GM23248 (cell line): ENCODE measurements at places on chromosomes 13 and 19.

- no peak for DNase-seq
Observed at GRCh38 chr13:64627654-64628053, 2602.5 kb downstream of the PCDH9 start.

- DNase-seq: no peak
Observed at GRCh38 chr13:95115525-95115924, 185.7 kb downstream of the ABCC4 start.

DNA sequence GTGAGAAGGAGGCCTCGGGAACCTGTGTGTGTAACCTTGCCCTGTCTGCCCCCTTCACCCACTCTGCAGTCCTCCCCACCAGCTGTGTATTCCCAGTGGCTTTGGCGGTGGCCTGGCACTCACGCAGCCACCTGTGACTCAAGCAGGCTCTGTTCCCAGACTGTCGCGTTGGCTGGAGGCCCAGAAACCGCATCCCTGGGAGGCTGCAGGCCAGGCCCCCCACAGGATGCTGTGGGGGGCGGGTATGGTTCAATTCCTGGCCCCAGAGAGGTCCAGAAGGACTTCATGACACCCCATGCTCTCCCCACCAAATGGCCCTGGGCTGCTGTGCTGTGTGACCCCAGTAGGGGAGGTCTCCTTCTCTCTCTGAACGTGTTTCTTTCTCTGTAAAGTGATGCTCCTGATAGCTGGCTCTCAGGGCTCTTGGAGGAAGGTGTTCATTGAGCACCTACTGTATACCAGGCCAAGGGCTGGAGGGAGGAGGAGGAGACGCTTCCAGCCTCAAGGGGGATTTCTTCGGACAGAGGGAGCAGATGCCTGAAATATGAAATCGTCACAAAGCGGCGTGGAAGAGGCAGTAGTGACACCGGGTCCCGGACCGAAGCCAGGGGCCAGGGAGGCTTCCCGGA lies 1.9 kb upstream of the LINGO3 start:
- DNase-seq: peak; percentile 62

- no peak for DNase-seq
Observed at GRCh38 chr13:18961383-18962117, 220.1 kb downstream of the TUBA3C start.

DNA sequence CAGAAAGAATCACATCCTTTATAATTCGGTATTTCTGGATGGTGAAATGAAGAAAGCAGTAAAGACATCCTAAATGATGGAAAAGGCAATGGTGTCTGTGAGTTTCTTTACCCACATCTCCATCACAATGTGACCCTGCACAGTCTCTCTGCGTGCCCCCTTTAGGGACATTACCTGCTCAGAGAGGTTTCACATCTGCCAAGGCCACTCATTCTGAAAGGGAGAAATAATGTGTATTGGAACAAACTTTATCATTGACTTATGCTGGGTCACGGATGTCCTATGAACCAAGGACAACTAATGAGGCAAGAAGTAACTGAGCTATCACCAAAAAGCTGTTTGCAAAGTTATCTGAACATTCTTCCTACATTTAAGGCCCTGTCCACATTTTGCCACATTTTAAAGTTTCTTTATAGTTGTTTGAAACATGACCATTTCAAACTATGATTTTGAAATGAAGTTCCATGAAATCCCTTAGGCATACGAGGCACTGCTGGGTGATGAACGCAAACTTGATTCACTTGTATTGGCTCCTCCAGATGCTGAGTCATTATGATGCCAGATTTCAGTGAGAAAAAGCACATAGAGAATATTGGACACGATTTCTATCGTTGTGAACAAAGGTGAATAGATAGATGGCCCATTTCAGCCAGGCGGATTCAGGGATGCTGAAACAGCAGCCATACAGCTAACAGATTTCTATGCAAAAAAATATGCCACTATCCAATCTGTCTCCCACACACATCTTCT lies 63.5 kb upstream of the HMGB1 start:
- peak; percentile 75 for DNase-seq

GRCh38 chr19:39498798-39499642 lies at the start of gene DLL3:
Gene DLL3, plus strand, starts transcription at chr19:39498947. Its CDS starts 28 bp downstream, at chr19:39498975.
- DNase-seq: peak; percentile 33

- peak; percentile 84 for DNase-seq
Observed at GRCh38 chr19:2923510-2923909, 21.3 kb downstream of the ZNF77 start.

DNA sequence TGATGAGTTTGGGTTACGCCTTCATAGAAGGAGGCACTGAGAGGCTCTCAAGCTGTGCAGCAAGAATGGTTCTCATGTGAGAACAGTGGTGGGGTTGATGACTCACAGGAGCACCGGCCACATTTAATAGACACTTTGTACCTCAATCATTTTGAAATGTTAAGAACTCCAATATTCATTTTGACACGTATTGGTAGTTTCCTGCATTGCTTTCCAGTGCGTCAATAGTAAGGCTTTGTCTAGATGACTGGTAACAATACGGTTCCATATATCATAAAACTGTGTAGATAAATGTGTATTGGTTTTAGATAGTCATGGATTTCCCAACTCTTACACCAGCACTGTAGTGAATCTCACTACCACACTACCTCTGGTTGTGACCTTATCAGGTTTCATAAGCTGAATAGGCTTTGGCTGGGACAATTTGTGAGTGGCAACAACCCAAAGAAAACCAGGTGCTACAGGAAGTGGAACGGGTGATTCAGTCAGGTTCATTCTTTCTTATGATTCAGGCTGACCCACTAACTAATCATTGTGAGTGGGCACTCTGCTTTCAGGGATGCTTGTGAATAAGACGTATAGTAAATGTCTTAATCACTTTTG lies 362.6 kb downstream of the KLF5 start:
- peak; percentile 8 for DNase-seq

- peak; percentile 48 for DNase-seq
Observed at GRCh38 chr13:41139296-41139966, 6.8 kb upstream of the KBTBD6 start.

DNA sequence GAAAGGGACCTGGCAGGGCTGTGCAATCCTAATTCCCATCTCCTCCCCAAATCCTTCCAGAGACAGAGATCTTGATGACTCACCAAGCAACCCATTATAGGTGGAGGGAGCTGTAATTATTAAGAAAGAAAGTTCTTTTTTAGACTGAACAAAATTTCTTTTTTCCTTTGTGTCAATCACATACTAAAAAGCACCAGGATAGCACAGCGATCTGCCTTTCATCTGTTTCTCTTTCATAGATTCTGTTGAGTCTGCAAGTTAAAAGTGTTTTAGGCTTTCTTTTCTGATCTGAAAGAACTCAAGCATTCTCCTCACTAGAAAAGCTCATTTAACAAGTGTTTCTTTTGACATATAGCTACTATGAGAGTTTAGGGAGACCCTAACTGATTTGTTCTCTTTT lies 222.8 kb downstream of the DCT start:
- no peak for DNase-seq
